Activated CD4-positive, alpha-beta T cell treated with anti-CD3 and anti-CD28 coated beads for 24 hours (primary cell): ENCODE measurements at places on chromosomes 16 and 17.

- no peak for DNase-seq
Observed at GRCh38 chr16:31052114-31052513, 18.8 kb downstream of the STX4 start.

DNA sequence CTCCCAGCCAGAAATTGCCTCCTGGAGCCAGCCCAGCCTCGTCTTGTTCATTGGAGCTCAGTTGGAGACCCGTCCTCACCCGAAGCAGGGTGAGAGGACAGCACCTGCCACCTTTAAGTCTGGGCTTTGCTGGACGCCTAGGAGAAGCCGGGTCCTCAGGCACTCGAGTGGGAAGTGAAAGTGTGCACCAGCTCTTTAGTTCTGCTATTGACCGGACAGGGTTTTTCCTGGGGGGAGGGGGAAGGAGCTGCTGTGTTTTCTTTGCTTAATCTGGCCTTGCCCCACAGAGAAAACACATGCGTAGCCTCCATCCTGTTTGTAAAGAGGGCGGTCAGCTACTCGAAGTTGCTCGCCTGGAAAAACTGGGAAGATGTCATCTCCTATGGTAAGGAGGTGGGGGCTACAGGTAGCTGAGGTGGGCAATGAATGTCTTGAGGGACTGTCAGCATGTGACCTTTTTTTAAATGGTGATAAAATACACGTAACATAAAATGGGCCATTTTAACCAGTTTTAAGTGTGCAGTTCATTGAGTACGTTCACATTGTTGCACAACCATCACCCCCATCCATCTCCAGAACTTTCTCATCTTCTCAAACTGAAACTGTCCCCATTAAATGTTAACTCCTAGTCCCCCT, 34.4 kb downstream of the CMIP start:
- no peak for DNase-seq

DNA sequence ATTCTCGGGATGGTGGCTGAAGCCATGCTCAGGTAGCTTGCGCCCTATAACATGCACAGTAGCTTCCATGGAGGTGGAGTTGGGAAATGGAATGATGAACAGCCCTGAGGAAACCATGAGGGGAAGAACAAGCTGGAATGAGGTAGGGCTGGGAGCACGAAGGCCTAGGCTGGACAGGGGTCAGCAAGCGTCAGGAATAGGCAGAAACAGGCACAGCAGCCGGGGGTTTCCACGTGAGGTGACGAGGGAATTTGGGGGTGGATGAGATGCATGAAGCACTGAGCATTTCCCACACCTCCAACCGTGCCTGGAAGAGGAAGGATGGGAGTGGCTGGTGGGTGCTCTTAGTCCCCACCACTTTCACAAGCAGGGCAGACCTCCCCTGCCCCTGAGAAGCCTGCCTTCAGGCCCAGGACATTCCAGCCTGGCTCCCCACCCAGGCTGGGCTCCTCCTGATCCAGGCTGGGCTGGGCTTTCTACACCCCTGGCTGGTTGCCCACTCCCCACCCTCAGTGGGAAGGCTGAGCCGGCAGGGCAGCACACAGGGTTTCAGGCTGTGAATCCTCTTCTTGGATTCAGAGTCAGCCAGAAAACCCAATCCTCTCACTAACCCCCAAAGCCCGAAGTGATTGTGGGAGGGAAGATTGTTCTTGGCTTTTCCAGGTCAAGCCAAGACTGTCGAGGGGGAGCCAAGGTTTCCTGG, 21.9 kb downstream of the PLEKHG4 start:
- DNase-seq = no peak

GRCh38 chr17:61468263-61468907, 16.2 kb downstream of the TBX4 start:
- no peak for DNase-seq
